ENCODE measurements at places on chromosomes 3 and 15.

DNA sequence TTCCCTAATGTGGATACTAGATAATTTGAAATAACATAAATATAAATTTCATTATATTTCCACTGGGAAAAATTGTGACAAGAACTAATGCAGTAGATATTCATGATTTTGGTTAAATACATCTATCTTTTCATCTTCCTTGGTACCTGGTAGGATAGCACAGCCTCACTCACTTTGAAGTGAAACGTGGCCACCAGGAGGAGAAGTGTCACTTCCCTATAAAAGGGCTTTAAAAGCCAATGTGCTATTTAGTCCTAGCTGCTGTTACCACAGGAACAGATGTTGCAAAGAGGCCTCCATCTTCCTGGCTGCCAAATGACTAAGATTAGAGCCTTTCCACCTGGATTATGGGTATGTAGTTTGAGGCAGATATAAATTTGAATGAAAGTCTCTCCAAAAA is 140.0 kb downstream of the PLOD2 start:
- DNase-seq = no peak

DNA sequence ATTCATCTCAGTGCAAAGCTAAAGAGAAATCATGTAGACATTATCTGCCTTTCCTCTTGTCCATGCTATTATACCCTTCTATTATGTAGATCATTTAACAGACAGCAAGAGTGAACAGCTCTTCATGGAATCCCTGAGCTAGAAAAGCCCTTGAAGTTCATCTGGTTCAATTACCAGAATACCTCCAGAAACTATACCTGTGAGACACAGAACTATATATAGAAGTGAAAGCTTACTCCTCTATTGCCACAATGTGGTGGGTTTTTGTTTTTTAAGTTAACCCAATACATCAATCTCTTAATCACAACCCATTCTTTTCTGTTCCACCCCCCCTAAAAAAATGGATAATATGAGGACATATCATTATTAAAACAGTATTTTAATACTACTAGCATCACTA is 347.7 kb downstream of the PLCL2 start:
- no peak for DNase-seq

GRCh38 chr3:120552184-120553172 is 43.7 kb upstream of the NDUFB4 start:
- no peak for DNase-seq

DNA sequence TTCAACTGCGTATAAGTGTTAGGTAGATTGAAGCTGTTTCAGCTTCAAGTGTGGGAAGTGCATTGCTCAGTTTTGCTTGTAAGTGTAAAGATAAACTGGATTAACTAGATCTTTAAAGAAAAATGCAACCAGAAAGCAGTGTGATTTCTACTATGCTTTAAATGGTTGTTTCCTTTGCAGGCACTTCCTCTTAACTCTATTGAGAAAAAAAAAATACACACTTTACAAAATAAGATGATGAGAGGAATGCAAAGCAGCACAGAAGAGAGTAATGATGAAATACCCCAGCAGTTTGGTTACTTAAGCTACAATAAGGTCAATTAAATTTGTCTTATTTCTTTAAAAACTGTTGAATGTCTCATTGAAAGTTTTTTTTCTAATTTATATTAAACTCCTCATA is 40.8 kb downstream of the DPH6 start:
- no peak for DNase-seq

DNA sequence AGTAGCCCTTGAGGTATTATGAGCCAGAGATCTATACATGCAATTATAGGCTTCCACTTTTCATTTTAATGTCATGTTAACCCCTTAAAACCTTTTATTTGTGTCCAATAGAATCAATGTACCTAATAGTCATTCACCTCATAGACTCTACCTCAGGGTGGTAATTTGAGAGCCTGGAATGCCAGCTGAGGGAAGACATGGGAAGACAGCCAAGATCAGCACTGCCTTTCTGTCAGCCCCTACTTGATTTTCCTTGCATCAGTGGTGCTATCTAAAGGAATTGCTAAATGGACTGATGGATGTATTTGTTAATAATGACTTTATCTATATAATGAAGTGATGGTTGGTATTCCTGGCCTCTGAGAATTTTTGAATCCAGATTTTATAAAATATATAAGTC is 113.3 kb upstream of the GBE1 start:
- DNase-seq = no peak

DNA sequence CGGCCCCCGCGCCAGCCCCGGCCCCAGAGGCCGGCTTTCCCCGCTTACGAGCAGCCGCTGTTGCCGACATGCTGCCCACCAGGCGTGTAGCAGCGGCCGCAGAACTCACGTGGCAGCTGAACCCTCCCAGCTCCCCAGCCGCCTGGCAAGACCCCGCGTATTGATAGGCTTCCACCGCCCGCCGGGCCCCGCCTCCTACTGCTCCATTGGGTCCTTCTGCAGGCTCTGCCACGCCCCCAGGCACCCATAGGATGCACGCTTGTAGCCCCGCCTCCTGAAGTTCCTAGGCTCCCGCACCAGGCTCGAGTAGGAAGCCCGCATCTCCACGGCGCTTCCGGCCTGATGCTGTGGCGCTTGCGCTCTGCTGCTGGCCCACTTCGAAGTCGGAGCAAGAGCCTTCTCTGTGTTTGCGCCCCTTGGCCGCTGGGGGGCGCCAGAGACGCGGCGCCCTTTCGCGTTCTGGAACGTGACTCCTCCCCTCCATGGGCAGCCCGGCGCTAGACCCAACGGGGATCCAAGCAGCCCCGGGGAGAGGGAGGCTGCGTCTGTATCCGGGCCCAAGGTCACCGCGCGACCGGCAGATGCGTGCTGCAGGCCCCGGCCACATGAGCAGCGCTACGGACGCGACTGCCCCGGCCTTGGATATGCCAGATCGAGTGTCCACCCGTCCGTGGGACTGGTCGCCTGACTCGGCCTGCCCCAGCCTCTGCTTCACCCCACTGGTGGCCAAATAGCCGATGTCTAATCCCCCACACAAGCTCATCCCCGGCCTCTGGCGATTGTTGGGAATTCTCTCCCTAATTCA is at the start of the genes PARP3 and RRP9:
TSS of gene PARP3 (plus strand) at position 566 of the 805 bp plus-strand sequence. CDS start 993 bp downstream, outside the sequence.
TSS of gene RRP9 (minus strand) at position 107 of the 805 bp plus-strand sequence. CDS start at position 70, 37 bp downstream.
- DNase-seq = peak; percentile 100
